ENCODE measurements at places on chromosomes 12 and 14.
A peak's percentile ranks its signal among the peaks of the same experiment; 100 is the strongest.

GRCh38 chr14:42112108-42112507 is 505.4 kb downstream of the LRFN5 start:
- DNase-seq = no peak

DNA sequence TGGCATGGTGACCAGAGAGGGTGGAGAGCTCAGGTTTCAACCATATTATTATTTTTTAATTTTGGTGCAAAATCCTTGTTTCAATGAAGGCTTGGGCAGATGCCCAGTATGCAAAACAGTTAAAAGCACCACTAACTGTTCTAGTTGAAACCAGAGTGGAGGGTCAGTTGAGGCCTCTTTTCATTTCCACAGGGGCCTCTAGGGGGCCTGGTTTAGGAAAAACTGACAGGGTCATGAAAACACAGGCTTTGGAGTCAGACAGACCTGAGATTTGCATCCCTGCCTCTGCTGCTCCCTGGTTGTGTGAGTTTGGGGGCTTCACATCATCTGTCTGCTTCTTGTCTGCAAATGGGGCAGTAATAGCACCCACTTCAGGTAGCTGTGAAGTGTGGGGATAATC is 3.3 kb upstream of the RPH3A start:
- DNase-seq = peak; percentile 9

DNA sequence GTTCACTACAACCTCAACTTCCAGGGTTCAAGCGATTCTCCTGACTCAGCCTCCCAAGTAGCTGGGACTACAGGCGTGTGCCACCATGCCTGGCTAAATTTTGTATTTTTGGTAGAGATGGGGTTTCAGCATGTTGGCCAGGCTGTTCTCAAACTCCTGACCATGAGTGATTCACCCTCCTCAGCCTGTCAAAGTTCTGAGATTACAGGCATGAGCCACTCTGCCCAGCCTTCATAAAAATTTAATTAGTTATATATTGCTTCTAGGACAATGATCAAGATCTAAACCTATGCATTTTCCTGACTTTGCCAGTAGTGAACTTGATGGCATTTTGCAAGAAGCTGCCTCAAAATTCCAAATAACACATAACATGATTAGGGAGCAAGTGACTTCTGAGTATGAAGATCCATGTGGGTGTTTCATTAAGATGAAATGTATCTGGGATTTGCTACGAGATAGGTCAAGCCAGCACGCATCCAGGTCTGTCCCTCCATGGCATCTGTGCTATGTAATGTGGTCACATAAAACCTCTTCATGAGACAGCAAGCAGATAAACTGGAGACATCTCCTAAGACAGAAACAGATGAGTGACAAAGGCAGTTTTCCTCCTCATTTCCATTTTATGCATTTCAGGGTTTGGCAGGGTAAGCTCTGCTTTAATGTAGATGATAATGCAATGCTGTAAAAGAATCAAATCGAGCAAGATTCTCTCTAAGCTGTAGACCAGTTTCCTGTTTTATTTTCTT is 319.4 kb upstream of the ATP2B1 start:
- no peak for DNase-seq

GRCh38 chr12:47876440-47876960 is 28.3 kb downstream of the VDR start:
- no peak for DNase-seq

GRCh38 chr12:68114606-68115005 is 44.9 kb downstream of the IFNG start:
- DNase-seq = no peak

- no peak for DNase-seq
These were observed 585.6 kb upstream of the MIS18BP1 start for GRCh38 chr14:45838597-45838996.

DNA sequence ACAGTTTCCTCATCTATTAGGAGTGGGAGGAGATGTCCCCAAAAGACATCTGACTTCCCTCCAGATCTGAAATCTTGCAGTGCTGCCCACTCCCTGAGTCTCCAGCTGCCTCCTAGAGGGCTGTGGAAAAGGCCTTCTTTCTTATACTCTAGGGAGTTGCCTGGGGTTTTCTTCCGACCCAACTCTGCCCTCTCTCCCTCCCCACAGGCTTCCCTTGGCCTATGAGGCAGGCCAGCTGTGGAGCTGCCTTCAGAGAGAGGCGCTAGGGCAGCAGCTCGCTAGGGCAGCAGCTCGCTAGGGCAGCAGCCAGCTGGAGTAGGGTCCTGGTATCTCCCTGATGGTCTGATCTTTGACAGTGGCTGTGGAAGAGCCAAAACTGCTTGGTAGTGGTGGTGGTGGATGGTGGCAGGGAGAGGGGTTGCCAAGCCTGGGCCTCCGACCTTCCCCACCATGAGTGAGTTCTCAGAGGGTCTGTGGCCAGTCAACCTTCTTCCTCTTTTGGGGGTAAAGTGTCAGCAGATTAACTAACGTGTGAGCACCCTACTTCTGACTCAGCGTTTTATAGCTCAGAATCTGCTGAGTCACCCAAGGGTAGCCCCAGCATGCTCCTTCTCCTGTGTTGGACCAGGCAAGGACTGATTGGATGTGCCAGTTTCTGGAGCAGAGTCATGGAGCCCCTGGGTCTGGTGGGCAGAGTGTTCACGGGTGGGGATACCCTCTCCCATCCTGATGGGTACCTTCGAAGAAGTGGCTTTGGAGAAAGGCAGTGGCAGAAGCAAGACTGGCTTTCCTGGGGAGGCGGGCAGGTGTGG is 2.3 kb downstream of the SLC48A1 start:
- DNase-seq = no peak

Measured in substantia nigra (tissue), 51 donors.